Erythroblast (primary cell): ENCODE measurements at places on chromosomes 3 and 15.

- no peak for DNase-seq
Observed at GRCh38 chr3:70072180-70072579, 72.6 kb downstream of the SAMMSON start.

- no peak for DNase-seq
Observed at GRCh38 chr15:67587331-67587730, 44.8 kb downstream of the MAP2K5 start.

DNA sequence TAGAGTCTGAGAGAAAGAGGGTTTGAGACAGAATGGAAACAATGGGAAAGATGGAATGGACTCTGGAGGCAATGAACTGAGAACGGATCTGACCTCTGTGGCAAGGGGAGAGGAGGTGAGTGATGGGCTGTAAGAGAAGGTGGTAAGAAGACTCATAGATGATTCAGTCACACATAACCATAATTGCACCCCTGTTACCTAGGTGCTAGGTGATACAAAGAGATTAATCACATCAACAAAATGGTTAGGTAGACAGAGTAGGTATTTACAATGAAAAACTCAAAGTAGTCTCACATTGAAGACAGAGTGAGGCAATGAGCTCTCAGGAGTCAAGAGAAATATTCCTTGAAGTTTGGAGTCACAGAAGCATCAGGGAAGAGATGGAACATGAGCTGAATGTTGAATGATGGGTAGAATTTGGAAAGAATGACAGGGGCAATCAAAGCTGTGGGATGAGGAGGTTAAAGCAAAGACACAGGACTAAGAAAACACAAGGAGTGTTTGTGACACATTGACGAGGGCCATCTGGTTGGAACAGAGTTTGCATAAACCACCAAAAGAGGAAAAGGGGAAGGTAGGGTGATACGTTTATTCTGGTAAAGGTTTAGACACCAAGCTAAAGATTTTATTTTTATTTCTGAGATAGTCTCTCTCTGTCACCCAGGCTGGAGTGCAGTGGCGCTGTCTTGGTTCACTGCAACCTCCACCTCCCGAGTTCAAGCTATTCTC is 32.7 kb downstream of the MME start:
- DNase-seq, result no peak

- DNase-seq, result no peak
Observed at GRCh38 chr15:50431204-50431603, 7.0 kb downstream of the USP8 start.

DNA sequence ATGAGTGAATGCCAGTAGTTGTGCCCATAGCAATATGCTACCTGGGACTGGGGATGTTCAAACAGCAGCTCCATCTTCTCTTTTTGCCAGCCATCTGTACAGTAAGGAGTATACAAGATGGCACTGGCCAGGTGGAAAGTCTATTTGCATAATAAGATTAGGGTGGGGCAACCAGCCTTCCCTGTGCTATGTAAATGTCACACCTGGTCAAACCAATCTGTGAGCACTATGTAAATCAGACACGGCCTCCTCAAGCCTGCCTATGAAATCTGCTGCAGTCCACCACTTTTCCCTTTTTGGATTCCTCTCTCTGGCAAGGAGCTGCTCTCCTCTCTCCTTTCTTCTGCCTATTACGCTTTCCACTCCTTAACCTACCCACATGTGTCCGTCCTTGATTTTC is 53.0 kb downstream of the C3orf80 start:
- DNase-seq, result no peak

- DNase-seq, result no peak
Observed at GRCh38 chr3:187051066-187051465, 88.2 kb downstream of the RPL39L start.

- DNase-seq, result no peak
Observed at GRCh38 chr3:60053526-60054265, 1003.9 kb upstream of the CFAP20DC start.

DNA sequence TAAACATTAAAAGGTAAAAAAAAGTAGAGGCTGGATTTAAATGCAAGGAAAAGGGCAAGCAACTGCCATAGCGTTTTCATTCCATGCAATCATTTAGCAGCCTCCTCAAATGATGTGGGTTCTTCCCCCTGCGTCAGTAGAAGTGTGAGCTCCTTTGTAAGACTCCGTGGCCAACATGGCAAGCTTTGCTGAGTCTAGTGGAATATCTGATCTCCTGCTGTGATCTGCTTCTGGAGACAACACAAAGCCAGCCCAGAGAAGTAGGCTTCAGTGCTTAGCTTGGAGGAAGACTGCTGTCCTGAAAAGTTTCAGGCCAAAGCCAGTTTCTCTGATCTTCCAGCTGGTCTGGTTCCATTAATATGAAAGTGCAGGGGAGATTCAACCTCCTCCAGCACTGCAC is 70.4 kb downstream of the ARPP21 start:
- DNase-seq, result no peak

DNA sequence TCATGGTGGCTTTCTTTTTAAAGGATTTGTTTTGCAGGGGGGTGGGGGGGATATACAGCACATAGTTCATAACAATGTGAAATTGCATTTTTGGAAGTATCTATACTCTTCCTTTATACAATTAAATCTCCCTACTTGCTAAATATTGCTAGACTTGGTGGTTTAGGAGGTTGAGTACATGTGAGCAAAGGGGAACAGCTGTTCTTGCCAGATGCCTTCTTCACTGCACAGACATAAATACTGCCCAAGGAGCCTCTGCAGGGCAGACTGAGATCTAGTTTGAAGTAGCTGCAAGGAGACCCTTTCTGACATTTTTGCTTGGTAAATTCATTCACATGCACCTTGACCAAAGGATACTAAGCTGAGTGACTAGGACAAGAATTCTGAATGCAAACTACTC is 228.6 kb upstream of the IL12A start:
- no peak for DNase-seq

DNA sequence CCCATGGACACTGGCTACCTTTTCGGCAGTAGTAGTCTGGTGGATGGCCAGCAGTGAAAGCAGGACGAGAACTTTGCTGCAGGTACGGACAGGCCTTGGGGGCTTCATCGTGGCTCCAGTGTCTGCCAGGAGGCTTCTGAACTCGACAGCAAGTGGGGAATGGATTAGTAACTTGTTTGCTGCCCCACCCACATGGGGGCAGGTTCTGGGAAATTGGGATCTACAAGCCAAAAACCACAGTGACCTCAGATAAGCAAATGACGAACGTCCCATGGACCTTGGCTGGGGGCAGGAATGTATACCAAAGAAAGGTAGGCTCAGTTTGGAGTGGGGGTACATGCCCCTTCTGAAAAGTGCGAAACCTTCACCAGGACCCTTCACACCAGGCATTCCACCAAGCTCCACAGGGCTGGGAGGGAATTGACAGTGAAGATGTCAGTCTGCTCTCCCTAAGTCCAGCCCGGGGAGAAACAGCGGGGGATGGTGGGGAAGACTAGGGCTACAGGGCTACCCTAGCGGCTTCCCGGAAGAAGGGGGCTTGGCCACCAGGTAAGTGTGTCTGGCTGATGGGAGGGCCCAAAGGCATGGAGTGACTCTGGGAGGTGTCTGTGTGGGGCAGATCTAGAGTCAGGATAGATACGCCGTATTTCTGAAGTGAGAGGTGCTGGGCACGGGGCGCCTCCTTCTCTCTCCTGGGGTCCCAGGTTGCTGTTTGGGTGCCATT is at the start of gene ITIH4:
ITIH4 (minus strand) TSS at position 138 of the 724 bp plus-strand sequence; CDS start at position 108, 30 bp downstream.
- DNase-seq, result no peak

DNA sequence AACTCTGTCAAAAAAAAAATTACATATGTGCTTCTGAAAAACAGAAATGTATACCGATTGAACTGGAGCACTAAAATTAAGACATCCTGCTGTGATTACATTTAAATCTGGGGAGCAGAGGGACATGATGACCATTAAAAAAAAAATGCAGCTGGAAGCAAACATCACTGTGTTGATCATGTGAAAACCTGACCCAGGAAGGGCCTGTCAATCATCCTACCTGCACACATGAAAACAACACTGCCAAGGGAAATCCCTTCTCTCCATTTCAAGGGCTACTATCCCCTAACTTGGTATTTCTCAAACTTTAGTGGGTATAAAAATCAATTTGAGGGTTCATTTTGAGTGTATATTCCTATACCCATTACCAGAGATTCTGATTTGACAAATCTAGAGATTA is 719.9 kb upstream of the CBLB start:
- DNase-seq, result no peak

- no peak for DNase-seq
Observed at GRCh38 chr3:127486321-127486944, 104.1 kb downstream of the TPRA1 start.

DNA sequence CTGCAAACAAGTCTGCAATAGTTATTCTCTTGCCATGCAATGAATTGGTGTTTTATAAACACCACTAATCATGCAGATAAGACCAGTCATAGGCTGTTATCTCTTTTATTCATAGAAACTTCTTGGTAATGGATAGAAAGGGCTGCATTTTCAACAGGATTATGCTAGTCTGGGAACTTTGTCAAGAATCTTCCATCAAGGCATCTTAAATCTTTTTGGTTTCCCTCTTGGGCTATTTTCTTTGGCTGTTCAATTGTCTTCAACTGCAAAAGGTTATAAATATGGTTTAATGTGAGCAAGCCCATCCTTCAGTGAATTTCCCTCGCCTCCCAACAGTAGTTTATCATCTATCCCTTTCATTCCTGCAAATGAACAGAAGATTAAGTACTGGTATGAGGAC is 59.0 kb upstream of the MINAR1 start:
- peak; percentile 11 for DNase-seq

DNA sequence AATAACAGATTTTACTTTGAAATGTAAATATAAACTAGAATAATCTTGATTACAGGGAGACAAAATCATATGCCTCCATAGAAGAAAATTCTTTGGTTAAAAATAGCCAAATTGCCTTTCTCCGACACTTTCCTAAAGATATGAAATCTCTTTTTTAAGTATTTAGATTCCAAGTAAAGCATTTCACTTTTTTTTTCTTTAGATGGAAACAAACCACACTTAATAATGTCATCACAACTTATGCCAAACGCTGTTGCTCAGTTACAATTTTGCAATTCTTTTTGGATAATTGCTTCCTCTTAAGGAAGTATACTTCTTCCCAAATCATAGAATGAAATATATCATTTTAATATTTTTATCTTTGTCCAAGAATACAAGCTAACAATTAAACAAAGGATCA is 294.1 kb upstream of the ARL6 start:
- no peak for DNase-seq

- no peak for DNase-seq
Observed at GRCh38 chr3:188503647-188504046, 349.7 kb downstream of the LPP start.

- peak; percentile 63 for DNase-seq
Observed at GRCh38 chr15:61835496-61836106, 224.6 kb downstream of the VPS13C start.

DNA sequence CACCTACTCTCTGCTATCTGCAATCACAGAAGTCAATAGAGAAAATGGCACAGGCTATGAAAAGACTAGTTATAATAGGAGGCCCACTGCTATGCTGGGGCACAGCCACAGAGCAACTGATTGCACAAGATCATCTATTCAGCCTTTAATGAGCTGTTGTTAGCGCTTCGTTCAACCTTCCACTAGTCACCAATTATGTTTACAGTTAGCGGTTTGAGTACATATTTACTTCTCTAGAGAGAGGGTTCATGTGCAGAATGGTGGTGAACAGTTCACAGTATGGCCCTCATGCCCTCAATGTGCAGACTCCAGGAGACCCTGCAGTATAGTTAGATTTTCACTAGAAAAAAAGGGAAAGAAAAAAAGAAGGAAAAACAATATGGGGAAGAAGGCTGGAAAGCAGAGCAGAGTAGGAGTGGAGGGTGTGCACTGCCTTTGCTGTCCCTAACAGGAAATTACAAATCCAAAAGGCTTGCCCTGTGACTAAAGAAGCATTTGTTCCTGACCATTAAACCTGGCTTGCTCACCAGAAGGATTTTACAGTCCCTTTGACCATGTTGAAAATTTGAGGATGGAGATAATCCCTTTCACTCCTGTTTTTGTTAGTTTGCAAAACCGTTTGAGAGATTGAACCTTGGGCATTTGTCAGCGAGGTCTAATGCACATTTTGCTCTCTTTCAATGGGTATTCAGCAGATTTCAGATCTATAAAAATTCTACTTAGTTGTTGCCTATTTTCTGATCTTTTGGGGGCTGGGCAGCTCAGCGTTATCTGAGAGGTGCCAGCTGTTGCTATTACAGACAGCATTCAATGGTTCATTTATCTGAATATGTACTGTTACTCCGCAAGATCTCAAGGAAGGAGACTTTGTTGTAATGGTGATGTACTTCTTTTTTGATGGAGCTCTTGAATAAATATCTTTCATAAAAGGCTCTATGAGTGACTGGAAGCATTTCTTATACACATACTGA is 296.1 kb downstream of the LSAMP start:
- no peak for DNase-seq

- peak; percentile 33 for DNase-seq
Observed at GRCh38 chr15:89383365-89384175, 48.9 kb upstream of the POLG start.

- no peak for DNase-seq
Observed at GRCh38 chr15:69462030-69462492, 9.4 kb downstream of the RPLP1 start.

GRCh38 chr15:40028853-40029252 is 10.1 kb downstream of the SRP14 start:
- no peak for DNase-seq
